ENCODE measurements at places on chromosomes 4 and X.

- DNase-seq, result no peak
Observed at GRCh38 chrX:8424912-8425311, 39.7 kb upstream of the VCX3B start.

DNA sequence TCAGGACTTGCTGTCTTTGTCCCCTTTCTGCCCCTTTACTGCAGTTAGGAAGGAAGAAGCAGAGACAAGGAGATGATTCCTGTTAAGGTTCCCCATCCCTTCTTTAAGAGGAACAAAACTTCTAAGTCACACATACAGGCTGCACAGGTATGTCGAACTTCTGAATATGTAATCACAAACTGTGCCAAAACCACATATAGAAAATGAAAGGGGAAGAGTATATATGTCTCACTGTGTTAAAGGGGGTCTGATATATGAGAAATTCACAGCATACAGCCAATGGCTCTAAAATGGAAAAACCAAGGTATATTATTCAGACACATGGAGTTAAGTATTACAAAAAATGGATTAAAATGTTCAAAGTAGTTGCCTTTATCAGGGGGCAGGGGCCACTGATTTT, 11.7 kb downstream of the CFAP97 start:
- DNase-seq, result no peak

GRCh38 chr4:124202099-124202498, 510.4 kb downstream of the ANKRD50 start:
- DNase-seq, result no peak

DNA sequence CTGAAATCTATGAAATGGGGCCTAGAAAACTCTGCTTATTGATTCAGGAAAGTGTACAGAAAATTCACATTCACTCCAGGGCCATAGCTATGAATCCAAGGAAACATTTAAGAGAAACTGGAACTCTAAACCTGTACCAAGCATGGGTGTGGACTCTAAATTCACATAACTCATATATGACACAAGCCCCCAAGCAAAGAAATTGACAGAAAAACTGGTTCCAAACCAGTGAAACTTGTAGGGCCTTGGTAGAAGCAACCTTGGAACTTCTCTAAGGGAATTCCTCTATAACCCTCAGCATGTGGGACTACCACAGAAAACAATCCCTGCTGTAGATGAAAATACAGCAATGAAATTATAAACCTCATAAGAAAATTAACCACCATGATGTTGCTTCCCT, 106.6 kb upstream of the NRK start:
- no peak for DNase-seq

GRCh38 chrX:11100281-11101035, 10.7 kb upstream of the HCCS start:
- peak; percentile 18 for DNase-seq

DNA sequence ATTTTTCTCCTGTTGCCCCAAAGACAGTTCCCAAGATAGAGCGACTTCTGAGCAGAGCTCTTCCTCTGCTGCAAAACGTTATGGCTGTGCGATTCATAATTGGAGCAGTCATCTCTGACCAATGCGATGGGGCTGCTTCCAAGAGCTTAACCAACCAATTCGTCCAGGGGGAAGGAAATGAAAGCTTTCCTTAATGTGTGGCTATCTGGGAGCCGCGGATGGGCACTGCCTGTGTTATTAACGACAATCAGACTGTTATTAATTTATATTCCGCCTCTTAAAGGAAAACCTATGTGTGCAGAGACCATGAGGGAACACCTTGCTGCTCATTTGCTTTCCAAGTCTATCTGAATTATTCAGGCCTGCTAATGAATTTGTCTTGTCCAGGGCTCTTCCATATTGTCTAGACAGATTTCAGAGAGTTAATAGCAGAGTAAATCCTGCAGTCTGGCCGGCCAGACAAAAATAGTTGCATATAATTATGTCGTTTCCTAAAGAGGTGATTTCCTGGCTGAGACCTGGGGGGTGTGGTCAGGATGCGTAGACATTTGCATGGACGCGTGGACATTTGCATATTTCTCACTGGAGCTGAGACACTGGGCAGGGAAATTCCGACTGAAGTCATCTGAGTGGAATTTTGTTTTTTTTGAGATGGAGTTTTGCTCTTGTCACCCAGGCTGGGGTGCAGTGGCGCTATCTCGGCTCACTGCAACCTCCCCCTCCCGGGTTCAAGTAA, 135.4 kb downstream of the HMX1 start:
- no peak for DNase-seq
